ENCODE measurements at places on chromosomes 2 and 18.

DNA sequence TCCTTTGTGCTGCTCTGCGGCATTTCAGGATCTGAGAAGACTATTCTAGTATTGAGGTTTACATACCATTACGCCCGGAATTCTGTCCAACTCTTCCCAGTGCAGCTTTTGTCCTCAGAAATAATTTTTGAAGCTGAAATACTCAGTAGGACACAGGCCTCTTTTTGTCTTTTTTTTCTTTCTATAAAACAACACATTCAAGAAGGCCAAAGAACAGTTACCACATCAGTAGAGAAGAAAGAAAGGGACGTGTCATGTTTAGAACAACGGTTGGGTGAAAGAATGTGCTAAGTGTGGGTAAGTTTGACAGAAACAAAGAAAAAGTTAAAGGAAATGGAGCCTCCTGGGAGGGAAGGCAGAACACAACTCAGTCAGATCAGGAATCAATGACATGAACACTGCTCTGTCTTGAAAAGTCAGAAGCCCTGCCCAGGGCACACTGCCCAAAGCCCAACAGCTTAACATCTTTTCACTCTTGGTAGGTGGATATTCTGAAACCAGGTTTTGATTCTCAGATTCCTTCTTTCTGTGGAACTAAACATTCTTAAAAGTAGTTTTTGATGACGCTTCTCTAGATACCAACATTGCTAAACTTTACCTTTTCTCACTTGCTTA, 198.6 kb upstream of the CWC22 start:
- no peak for DNase-seq

GRCh38 chr18:21815101-21815500, 74.5 kb downstream of the MIB1 start:
- no peak for DNase-seq

DNA sequence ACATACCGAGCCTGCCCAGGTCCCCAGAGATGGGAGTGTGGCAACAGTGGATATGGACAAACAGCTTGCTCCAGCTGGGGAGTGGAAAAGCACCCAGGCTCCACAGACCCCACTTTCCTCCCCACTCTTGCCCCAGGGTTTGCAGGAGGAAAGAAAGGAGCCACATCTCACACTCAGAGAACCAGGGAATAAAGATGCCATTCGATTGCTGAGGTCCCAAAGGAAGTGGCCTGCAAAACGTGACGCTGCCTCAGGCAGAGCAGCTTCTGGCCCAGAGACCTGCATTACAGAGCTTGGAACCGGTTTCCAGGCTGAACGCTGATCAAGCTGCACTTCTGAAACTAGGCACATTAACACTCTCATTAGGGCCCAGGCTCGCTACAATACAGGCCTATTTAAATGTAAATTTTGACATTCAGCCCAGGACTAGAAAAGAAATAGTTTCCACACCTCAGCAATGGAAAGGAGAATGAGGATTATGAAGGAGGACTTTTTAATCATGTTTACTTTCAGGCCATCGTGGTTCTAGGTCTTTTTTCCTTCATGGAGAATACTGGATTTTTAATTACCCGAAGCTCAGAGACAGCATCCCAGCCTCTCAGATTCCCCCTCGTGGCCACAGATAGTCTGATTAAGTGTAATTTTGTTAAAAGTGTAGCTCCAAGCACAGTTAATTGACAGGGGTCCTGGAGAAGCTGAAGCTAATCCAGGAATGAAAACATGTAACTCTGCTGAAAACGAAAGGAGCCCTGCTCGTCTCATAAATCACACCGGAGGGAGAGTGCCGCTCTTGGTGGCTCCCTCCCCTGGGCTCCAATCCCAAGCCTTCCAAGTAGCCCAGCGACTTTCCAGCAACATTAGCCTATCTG, 221.3 kb upstream of the RAB6C start:
- DNase-seq = no peak

- DNase-seq = no peak
Observed at GRCh38 chr2:170895023-170895757, 33.9 kb upstream of the GORASP2 start.

- DNase-seq = no peak
Observed at GRCh38 chr2:239554766-239555570, 154.1 kb upstream of the HDAC4 start.

- DNase-seq = peak; percentile 79
Observed at GRCh38 chr2:179106676-179107428, 56.9 kb upstream of the CCDC141 start.

GRCh38 chr2:96923810-96924774, 54.2 kb upstream of the SEMA4C start:
- no peak for DNase-seq

DNA sequence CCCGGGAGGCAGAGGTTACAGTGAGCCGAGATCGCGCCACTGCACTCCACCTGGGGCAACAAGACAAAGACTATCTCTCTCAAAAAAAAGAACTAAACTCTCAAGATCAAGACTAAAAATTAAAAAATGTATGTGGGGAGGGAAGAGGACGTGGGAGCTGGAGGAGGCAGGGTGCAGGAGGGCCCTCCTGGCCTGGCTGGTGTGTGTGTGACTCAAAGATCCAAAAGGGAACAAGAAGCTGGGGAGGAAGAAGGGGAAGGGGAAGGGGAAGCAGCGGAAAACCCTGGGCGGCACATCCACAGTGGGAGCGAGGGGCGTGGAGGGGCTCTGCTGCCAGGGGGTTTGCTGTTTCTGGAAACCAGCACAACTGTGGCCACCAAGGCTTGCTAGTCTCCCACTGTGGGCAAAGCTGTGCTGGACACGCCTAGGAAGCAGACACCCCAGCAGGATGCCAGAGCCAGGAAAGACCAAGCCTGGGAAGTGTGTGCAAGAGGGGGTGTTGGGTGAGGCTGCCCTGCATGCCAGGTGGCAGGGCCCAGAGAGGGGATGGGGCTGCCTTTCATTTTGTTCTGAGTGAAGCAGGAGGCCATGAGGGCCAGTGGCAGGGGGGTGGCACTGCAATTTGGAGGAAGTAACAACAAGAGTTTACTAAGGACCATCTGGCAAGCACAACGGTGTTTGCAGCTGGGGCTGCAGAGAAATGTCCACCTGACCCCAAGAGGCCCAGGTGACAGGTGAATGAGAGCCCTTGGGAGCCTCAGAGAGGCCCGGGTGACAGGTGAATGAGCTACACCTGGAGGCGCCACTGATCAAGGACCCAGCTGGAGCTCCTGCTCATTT, 44.5 kb downstream of the ANO7 start:
- DNase-seq = no peak

DNA sequence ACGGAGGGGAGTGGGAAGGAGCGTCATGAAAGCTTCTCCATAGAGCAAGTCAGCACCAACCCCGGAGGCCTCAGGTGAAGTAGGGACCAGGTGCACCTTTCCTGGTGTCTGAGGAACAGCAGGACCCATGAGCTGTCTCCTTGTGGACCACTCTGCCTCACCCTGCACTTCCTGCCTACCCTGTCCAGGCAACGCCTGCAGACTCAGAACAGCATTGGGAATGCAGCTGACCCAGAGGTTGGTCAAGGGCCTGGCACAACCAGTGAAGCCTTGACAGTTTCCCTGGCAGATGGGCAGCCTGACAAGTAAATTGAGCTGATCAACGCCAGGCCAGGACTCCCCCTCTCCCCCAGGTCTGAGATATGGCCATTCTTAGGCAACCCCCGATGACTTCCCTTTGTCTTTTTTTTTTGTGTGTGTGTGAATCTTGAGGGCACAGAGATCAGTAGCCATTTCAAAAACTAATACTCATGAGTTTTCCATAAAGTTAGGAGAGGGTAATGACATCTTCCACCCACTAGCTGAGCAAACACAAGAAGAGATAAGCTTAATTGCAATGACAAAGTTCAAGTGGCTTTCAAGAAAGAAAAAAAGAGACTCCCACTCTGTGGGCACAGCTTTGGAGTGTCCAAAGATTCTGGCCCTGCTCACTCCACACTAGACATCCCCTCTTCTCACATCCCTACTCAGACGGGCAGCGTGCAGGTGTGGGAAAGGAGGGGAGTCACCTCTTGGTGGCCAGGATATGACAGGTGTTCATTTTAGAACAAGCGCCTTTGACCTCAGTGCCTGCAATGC, 3.5 kb upstream of the FABP1 start:
- no peak for DNase-seq

- no peak for DNase-seq
Observed at GRCh38 chr2:237092920-237093781, 7.5 kb downstream of the COPS8 start.

GRCh38 chr2:70360661-70361270, 58.9 kb upstream of the FAM136A start:
- DNase-seq = no peak

GRCh38 chr18:9140381-9140780, 3.8 kb downstream of the ANKRD12 start:
- DNase-seq = peak; percentile 28

DNA sequence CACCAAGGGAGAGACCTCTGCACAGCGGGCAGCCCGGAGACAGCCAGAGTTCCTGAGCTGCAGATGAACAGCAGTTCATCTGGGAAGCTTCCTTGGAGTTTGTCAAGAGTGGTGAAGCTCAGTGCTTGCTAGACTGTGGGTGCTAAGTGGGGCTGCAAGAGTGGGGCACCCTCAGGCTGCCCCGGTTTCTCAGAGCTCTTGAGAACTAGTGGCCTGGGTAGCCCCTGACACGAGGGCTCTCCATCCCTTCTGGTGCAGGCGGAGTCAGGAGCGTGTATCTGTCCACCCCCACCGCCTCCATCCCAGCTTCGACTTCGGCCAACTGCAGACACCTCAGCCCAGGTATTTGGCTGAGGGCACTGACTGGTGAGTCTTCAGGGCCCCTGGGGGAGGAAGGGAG, 222.0 kb downstream of the LOXHD1 start:
- DNase-seq = no peak

DNA sequence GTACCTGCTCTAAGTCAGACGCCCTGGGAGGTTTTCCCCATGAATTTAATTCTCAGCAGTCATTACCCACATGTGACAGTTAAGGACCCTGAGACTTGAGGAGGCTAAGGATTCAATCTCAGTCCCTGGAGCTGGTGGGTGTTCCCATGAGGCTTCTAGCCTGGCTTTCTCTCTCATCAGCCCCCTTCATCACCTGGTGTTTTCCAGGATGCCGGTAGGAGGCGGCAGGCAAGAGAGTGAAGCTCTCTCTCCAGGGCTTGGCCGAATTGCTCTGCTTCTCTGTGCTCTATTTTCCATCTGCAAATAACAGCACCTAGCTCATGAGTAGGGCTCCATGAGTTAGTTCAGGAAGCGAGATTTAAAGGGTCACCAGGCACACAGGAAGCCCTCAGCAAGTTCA, 241.9 kb downstream of the PTPRM start:
- no peak for DNase-seq

GRCh38 chr2:241539616-241540374, 18.8 kb upstream of the BOK start:
- DNase-seq = no peak

DNA sequence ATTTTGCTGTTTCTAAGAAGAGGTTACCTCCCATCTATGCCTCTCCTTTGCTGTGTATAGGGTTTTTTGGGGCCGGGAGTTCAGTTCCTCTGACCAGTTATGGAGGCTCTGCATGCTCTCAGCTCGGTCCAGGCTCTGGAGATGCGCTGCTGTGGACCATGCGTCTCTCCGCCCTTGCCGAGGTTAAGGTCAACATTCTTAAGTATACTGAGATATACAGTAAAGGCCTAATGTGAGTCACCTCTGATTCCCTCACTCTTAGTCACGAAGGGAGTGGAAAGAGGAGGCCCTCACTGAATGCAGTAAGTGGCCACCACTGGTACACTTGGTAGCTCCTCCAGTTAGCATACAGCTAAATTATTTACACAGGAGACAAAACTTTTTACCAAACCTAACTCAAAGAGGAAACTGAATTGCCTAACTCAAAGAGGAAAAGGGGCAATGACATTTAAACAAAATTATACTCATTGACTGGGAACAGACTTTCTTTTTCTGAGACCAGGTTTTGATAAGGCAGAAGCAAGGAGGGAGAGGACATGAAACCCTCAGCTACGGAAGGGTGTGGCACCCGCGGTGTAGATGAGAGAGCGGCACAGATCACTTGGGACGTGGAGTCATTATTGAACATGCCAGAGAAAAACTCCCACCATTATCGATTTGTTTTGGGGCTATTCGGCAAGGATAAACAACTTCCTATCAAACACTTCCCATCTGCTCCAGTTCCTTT, 98.7 kb downstream of the COPS8 start:
- DNase-seq = no peak

GRCh38 chr2:19894134-19894792, 7.5 kb downstream of the TTC32 start:
- peak; percentile 21 for DNase-seq

DNA sequence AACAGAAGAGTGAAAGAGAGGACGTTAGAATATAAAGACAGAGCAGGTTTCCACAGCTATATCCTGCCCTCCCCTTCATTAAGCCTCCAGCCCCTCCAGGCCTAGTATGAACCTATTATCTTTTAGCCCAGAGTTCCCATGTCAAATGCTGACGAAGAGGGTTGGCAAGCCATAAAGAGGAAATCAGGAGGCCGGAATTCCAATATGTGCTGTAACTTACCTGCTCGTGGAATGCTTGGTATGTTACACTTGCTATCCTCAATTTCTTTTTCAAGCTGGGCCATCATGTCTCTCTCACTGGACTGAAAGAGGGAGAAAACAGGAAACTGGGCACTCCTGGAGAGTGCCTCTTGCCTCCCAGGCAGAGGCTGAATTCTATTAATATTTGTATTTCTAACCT, 264.1 kb downstream of the TRIB2 start:
- no peak for DNase-seq

GRCh38 chr18:42937436-42937835, 178.0 kb downstream of the RIT2 start:
- DNase-seq = no peak

DNA sequence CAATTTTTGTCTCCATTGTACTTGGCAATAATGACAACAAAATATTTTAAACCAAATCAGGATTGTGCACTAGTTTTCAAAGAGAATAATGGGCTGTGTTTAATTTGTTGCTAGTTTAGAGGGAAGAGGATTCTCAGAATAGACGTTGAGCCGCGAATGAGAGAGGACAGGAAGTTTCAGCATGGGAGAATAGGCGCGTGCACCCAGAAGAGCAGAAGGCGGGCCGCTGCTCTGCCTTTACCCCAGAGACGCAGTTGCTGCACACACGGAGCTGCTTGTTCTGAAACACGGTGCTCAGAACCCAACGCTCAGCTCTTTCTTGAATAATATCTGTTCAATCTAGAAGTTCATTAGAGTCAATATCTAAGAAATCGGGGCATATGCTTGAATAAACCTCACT, 223.4 kb downstream of the MYT1L start:
- no peak for DNase-seq

- no peak for DNase-seq
Observed at GRCh38 chr2:117551858-117552257, 262.6 kb upstream of the DDX18 start.

DNA sequence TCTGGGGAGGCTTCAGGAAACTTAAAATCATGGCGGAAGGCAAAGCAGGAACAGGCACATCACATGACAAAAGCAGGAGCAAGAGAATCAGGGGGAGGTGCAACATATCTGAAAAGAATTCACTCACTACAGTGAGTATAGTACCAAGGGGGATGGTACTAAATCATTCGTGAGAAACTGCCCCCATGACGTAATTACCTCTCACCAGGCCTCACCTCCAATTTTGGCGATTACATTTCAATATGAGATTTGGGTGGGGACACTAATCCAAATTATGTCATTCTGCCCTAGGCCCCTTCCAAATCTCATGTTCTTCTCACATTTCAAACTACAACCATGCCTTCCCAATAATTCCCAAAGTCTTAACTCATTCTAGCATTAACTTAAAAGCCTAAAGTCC, 740.8 kb upstream of the SOX11 start:
- DNase-seq = no peak

GRCh38 chr2:158753641-158754611, 41.2 kb upstream of the DAPL1 start:
- DNase-seq = peak; percentile 67
